Activated T-cell treated with anti-CD3 and anti-CD28 coated beads for 24 hours (primary cell): ENCODE measurements at places on chromosomes 1 and 21.

GRCh38 chr1:237111807-237112206 lies 69.8 kb downstream of the RYR2 start:
- DNase-seq, result no peak

GRCh38 chr21:37164742-37165141 lies 91.7 kb downstream of the TTC3 start:
- no peak for DNase-seq

- no peak for DNase-seq
Observed at GRCh38 chr1:10374442-10374860, 24.4 kb upstream of the PGD start.

DNA sequence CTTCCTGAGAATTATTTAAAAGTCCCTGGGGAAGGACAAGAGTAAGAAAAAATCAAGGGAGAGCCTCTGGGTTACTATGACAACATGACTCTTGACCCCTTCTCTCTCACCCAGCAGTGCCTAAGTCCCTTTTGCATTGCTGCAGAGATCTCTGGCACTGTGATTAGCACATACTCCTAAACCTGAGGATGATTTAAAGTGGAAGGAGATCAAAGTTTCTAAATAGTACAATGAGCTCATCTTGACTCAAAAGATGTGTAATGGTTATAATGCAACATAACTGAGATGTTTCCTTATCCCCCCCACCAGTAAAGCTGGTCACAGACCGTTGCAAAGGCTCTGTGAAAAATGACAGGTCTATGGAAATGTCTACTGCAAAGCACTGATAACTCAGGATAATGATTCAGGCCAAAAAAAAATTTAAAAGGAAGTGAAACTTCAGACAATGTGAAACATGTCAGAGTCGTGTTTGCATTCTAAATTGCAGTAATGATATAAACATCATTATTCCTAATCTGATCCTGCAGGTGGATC lies 519.2 kb downstream of the KIF26B start:
- no peak for DNase-seq

DNA sequence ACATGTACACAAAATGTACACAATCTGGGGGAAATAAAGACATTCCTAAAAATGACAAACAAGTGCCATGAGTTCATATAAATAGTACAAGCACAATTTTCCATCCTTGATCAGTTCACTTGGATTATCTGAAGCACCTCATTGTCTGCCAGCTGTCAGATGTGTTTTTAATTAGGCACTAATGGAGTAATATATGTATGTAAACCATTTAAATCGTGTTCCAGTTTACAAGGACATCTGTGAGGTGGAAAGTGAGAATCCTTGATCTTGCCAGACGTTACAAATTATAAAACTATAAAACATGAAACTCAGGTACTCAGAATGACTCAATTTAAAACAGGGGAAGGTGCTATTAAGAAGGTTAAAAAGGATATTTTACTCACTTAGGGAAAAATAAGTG lies 1312.2 kb downstream of the PLA2G4A start:
- no peak for DNase-seq

- no peak for DNase-seq
Observed at GRCh38 chr1:224493269-224493668, 58.7 kb upstream of the WDR26 start.

GRCh38 chr1:15323989-15324868 lies 77.2 kb downstream of the FHAD1 start:
- DNase-seq, result no peak

GRCh38 chr1:46413596-46413985 lies 19.5 kb downstream of the FAAH start:
- DNase-seq, result no peak

GRCh38 chr1:212582291-212582690 lies 26.3 kb upstream of the ATF3 start:
- DNase-seq, result no peak

GRCh38 chr21:46441961-46442498 lies 16.7 kb upstream of the DIP2A start:
- DNase-seq, result no peak

GRCh38 chr1:167599957-167600581 lies 30.0 kb upstream of the RCSD1 start:
- DNase-seq, result no peak

GRCh38 chr21:40386294-40386911 lies 460.6 kb downstream of the DSCAM start:
- peak; percentile 26 for DNase-seq

DNA sequence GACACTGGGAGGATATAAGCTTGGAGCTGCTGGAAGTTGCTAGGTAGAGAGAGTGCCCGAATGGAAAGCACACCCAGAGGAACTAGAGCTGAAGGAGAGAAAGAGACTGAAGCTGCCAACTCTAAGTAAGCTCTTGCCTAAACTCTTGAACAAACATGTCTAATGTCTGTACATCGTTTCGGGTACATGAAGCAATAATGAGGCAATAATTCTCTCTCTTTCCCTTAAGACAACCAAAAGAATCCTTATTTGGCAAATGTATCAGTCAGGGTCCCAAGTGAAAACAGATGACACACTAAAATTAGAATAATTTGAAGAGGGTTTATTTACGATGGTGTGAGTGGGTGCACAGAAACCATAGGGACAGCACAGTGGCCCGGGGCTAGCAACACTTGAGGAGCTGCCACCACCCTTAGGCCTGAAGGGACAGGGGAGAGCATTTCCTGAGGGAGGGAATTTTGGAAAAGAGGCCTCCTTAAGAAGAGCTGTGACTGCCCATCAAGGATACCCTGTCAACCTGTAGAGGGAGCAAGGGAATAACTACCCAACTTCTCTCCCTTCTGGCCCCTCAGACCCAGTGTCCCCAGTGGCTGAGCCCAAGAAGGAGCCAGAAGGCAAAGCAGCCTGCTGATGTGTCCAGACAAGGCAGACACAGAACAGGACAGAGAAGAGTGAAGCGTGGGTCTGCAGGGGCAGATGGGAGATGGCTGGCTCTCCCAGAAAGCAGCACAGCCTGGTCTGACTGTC lies 36.1 kb upstream of the KHDRBS1 start:
- DNase-seq, result no peak

DNA sequence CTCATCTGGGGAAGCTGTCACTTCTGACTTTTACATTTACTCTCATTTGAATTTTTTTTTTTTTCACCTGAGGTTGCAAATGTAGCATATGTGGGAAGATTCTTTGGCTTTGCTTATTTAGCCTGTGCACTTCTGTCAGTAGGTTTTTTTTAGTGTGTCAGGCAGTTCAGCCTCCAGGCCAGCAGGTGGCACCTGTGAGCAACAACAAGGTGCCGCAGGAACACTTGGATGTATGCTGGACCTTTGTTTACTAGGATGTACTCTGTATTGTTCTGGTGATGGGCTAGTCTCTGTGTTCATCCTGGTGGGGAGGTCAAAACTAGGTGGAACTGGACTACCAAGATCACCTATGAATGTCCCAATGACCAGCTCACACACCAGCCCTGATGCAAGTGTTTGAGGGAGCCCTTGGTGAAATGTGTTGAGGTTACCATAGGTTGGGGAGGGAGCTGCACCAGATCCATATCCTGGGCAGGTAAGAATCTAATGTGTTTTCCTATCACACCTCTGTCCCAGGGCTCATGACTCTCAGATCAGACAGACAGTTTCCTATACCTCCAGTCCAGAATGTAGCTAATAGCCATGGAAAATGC lies 618.2 kb downstream of the BRINP3 start:
- no peak for DNase-seq

GRCh38 chr1:1862905-1863547 lies 27.9 kb downstream of the GNB1 start:
- no peak for DNase-seq

- no peak for DNase-seq
Observed at GRCh38 chr1:153353226-153353947, 4.3 kb upstream of the S100A9 start.

GRCh38 chr1:162077648-162078299 lies 8.3 kb downstream of the NOS1AP start:
- DNase-seq, result no peak

DNA sequence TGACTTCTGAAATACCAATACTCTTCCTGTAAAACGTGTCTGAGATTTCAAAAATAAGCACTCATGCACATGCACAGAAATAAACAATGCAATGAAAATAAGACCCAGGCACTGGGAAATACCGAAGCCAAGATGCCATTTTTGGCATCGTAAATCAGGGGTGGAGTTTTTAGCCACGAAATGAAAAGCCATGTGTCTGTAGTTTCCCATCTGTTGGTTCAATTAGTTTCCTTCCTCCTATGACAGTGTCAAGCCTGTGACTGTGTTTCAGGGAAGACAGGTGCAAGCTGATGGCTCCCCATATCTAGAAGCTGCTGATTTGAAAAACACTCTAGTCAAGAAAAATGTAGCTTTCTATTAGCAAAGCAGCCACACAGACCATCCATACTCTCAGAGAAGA lies 480.4 kb upstream of the CAMK1G start:
- no peak for DNase-seq

DNA sequence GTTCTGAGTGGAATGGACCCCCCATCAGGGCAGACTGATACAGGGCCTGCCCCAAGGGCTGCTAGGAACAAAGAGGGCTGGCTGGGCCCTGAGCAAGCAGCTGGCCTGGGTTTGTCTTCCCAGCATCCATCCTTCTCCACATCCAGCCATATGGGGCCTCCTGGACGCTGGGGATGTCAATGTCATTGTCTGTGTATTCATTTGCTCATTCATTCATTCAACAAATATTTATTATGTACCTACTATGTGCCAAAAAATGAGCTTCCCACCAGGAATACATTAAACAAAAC lies 15.6 kb upstream of the ECE1 start:
- no peak for DNase-seq

- no peak for DNase-seq
Observed at GRCh38 chr1:156122519-156123355, 8.2 kb downstream of the LMNA start.

DNA sequence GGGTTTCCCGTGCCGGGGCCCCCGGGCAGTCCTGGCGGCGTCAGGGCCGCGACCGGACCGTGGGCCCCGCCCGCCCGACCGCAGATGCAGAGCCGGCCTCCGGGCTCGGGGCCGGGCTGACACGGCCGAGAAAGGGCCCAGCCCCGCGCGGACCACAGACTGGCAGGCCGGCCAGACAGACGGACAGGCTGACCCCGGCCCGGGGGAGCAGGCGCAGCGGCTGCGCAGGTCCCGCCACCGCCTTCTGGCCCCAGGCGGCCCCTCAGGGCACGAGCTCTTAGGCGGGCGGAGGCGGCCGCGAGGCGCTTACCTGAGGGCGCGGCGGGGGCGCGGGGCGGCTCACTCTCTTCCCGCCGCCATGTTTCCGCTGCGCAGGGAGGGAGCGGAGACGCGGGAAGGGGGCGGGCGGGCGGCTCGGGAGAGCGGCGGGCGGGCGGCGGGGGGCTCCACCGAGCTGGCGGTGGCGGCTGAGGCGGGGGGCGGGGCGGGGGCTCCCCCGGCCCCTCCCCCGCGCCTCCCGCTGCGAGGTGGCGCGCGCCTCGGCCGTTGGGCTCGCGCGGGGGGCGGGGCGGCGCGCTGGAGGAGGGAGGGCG lies at the start of gene SCMH1:
TSS of gene SCMH1 (minus strand) at position 558 of the 593 bp plus-strand sequence. CDS start 56,173 bp downstream, outside the sequence.
- peak; percentile 28 for DNase-seq

GRCh38 chr1:178664278-178664677 lies 60.8 kb upstream of the RALGPS2 start:
- DNase-seq, result no peak

DNA sequence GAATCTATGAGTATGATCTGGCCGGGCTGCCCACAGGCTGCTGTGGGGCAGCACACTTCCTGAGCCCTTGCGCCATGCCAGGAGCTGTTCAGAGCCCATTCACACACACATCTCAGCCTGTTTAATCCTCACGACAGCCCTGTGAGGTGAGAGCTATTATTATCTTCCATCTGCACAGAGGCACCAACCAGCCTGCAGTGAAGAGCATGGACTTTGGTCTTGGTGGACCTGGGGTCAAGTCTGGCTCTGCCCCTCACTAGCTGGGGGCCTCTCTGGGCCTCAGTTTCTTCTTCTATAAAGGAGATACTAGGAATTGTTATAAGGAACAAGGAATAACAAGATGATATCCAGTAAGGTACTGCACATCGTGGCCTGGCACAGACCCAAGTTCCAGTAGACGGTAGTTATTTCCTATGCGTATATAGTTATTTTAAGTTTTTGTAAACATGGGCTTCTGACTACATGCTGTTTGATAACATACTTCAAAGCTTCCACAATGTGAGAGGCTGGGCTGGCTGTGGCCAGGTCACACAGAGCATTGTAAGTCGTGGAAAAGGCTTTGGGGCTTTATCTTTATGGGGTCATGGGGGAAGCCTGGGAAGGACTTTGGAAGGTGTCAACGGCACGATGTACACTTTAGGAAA lies 3.4 kb upstream of the PADI2 start:
- DNase-seq, result no peak

- DNase-seq, result no peak
Observed at GRCh38 chr1:193827516-193827915, 641.1 kb upstream of the B3GALT2 start.

- no peak for DNase-seq
Observed at GRCh38 chr1:41615981-41616380, 131.5 kb upstream of the EDN2 start.

DNA sequence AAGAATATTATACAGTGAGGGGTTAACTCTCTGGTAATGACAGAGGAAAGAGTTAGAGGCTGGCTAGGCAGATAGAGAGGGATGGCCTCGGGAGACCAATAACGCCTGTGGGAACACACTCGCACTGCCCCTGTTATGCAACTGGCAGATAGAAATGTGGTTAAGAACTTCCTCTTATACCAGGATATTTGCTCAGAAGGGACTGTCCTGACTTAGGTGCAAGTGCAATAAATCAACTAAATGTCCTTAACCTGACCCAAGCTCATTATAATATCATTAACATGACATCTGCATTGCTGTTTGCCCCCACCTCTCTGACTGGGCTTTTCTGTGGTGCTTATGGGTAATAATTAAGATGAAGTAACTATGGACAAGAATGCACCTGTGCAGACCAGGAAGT lies 1518.0 kb downstream of the NCAM2 start:
- no peak for DNase-seq

GRCh38 chr1:235643837-235644692 lies 5.5 kb downstream of the GNG4 start:
- no peak for DNase-seq

DNA sequence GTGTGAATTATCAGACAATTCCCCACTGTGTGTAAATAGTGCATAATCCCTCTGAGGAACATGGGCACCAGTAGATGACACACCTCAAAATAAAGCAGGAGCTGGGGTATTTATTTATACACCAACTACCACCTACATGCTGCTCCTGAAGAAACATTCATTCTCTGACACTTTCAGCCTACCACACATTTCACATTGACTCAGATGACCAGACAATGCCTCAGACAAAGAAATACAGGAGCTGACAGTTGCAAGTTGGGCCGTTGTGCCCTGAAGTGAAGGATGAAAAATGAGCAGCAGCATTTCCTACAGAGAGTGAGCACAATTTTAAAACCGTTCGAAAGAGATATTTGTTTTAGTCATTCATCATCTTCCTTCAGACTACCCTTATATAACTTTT lies 63.2 kb downstream of the RGS2 start:
- DNase-seq, result no peak

DNA sequence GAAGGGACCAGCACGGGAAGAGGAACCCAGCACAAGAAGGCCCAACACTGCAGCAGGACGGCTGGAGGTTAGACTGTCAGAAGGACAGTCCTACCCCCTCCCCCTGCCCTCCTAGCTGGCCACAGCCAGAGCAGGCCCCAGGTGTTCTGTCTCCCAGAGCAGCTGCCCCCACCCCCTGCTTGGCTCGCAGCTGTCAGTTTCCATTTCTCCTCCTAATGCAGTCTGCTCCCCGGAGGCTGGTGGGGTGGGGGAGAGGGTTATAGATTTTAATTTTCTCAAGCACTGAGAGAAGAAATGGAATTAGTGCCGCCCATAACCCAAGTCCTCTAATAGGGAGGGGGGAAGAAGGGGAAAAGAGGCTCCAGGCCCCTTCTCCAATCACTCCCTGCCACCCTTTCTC lies 13.0 kb upstream of the PEAR1 start:
- no peak for DNase-seq
